Peyer's patch (tissue), 4 donors: ENCODE measurements at places on chromosomes 7 and 10.

- no peak overlapping the region for H3K27ac ChIP-seq
- no peak for DNase-seq
- H3K36me3 ChIP-seq, result no peaks in the 10 kb centered on the region
- H3K27me3 ChIP-seq, result no peaks in the 10 kb centered on the region
- no peak overlapping the region for H3K4me3 ChIP-seq
These were observed 35.2 kb upstream of the LYZL1 start for GRCh38 chr10:29253690-29254029.

- no peaks in the 10 kb centered on the region for H3K4me1 ChIP-seq
- H3K4me3 ChIP-seq, result no peak overlapping the region
- H3K36me3 ChIP-seq, result no peaks in the 10 kb centered on the region
- H3K27me3 ChIP-seq, result no peaks in the 10 kb centered on the region
These were observed 84.4 kb upstream of the ANLN start for GRCh38 chr7:36305226-36305625.

GRCh38 chr7:27901028-27901760 lies 161.2 kb downstream of the TAX1BP1 start:
- peaks cover 2% of the 10 kb centered on the region for H3K4me1 ChIP-seq
- H3K4me3 ChIP-seq, result peak overlapping the region; percentile 25
- H3K27ac ChIP-seq, result peak overlapping the region; percentile 50
- H3K27me3 ChIP-seq, result no peaks in the 10 kb centered on the region
- H3K36me3 ChIP-seq, result no peaks in the 10 kb centered on the region

DNA sequence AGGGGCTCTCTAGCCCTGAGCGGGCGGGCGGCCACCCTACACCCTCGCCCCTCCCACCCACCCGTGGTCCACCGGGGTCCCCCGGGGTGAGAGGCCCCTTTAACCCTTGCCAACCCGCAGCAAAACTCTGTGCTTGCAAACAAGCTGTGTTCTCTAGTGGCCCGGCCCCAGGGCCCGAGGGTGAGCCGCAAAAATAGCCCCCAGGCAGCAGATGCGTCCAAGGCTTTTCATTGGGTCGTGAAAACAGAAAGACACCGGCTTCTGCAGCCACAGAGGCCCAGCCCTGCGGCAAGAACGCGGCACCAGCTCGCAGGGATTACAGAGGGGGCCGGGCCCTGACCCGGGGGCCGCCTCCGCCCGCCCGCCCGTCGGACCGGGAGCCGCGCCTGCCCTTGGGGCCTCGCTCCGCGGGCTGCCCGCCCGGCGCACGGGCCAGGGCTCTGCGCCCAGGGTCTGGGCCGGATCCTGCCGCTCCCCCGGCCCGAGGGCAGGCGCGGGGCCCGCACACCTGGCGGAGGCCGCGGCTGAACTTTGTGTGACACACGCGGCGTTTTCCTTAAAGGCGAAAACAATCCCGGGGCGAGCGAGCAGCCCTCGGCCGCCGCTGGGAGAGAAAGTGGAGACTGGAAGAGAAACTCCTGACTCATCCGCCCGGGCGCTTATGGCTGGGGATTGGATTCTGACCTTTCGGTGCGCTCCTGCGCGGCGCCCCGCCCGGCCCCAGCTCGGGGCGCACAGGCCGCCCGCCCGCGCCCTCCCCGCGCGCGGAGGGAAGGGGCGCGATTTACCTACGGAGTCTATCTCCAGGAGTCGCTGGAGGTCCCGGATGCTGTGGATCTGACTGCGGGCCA lies 2.8 kb downstream of the PDGFA start:
- DNase-seq, result no peak
- H3K4me1 ChIP-seq, result peaks cover 68% of the 10 kb centered on the region
- H3K27ac ChIP-seq, result peak overlapping the region; percentile 49
- peaks cover under 1% of the 10 kb centered on the region for H3K36me3 ChIP-seq

- H3K4me1 ChIP-seq, result no peaks in the 10 kb centered on the region
- H3K27ac ChIP-seq, result no peak overlapping the region
- H3K27me3 ChIP-seq, result no peaks in the 10 kb centered on the region
- no peaks in the 10 kb centered on the region for H3K36me3 ChIP-seq
- DNase-seq, result no peak
These were observed 61.3 kb downstream of the RAPGEF5 start for GRCh38 chr7:22295402-22296264.
